ENCODE measurements at places on chromosomes 6 and 20. TPM values are rescaled to one million over a fixed set of nuclear protein-coding genes. Genes with fewer than 3 reads are reported as not detected.

Gene CCN5
- total RNA-seq: 0.54 TPM

Gene KIF25
- total RNA-seq: not detected

Gene HAO1
- not detected for total RNA-seq

Gene GUCA1A
- total RNA-seq: 2.2 TPM

Gene PYGB
- 89.8 TPM for total RNA-seq

Gene SGK2
- total RNA-seq: 2.7 TPM
